ENCODE measurements at places on chromosomes 5 and 9.

DNA sequence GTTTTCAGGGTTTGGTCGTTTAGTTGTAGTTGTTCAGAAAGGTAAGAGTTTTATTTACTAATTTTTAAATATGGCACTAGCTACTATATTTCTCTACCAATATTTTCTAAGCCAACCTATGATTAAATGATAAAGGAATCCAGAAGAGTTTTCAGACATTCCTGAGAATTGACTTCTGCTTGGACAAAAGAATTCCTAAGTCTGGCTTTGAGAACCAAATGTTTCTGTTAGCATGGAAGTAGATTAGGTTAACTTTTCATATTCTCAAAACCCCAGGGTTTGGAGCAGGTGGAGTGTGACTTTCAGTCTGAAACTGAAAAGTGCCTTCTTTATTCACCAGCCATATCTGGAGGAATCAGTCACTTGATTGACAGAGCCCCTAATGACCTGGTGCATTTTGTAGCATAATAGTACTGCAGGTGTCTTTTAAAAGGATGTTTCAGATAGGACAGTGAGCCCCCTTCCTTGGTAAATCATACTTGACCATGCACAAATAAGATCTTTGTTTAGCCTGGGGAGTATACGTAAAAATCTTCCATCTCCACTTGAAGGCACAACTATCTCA, 457.0 kb upstream of the ZNF462 start:
- no peak for DNase-seq

DNA sequence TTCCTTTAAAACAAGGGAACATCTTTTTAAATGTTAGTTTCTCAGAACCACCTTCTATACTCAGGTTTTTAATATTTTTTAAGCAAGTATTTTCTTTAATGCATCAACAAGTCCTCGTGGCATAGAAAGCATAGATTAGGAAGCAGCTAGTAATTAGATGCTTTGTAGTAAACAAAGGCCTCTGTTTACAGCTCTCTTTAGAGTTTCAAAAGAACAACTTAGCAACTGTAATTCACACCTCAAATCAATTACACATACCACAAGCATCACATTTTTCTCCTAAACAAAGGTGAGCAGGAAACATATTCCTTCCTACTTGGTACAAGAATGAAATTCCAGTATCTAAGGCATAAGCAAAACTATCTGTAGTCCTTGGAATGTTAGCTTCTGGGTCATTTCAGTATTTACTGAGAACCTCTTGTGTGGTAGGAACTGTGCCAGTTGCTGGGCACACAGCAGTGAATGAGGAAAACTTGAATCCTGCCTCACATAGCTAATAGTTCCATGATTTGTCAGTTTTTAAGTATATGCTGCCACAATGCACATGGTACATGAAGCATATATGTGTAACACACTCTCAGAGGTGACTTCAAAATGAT, 249.1 kb downstream of the CEMIP2 start:
- DNase-seq: no peak

DNA sequence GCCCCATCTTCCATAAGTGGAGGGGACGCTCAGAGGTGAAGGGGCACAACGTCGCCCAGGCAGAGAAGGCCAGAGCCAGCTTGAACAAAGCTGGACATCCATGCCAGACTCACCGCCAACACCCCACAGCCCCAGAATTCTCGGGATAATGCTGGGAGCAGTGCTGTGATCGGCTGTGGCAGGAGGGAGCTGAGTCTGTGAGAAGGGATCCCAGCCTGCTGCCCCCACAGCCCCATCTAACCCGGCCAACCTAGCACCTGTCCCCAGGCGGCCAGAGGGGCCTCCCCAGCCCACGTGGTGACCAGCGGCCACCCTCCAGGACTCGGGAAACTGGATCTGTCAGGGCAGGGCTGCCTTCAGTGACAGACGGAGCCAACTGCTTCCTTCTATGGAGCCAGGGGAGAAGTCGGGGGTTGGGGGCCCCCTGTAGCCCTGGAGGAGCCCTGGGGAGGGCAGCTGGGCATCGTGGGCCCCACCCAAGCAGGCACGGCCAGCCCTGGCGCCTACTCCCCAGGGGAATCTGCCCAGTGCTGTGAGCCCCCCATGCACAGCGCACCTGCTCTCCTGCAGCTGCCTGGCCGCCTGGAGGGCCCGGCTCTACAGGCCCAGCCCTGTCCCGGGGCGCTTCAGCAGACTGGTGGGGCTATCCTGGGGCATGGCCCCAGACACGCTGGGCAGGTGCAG, 6.0 kb downstream of the BRD3 start:
- no peak for DNase-seq

DNA sequence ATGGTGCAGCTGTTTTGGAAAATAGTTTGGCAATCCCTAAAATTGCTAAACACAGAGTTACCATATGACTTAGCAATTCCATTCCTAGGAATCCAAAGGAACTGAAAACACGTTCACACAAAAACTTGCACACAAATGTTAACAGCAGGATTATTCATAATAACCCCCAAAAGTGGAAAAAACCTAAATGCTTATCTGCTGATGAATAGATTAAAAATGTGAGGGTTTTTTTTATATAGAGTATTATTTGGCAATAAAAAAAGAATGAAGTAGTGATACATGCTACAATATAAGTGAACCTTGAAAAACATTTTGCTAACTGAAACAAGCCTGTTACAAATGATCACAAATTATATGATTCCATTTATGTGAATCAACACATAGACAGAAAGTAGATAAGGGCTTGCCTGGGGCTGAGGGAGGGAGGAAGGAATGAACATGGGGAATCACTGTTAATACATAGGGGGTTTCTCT, 45.1 kb upstream of the TRIO start:
- no peak for DNase-seq

DNA sequence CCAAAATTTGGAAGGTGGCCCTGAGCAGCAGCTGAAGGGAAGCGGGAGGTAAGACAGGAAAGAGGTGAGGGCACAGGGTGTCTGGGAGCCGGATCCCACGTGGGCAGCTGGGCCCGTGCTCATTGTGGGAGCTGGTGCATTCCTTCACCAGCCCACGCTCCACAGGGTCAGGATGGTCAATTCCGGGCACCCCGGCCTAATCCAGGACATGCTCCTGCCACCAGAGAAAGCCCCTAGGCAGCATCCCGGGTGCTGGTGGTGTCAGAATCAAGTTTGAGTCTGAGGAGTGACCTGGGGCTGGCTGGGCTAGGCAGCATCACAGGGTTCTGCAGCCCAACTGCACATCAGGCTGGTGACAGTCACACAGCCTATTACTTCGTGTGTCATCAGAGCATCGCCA, 7.1 kb upstream of the PDCD6 start:
- DNase-seq: no peak

DNA sequence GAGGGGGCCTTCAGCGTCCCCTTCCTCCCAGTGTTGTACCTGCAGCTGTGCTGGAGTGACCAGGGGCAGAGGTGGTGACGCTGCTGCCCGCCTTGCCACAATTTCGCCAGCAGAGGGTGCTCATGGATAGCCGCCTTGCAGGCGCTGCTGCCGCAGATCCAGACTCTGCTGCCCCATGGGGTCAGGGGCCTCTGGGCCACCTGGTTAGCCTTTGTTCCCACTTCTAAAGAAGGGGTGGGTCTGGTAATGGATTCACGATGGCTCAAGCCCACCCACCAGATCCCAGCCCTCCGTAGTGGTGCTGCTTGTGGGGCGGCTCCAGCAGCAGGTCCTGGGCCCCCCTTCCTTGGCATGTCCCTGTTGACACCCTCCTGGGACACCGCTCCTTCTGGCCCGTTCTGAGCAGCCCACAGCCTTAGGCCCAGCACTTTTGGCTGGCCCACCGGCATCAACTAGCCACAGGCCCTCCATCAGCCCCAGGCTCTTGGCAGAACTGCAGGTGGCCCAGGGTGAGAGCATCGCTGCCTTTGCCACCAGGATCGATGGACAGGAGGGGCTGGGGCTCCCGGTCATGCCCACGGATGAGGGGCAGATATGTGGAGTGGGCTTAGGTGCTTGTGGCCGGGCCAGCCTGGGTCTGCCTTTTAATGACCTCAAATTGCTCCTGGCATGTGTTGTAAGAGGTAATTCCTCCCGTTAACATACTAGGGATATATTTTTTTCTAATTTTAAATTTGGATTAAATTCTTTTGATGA, 57.2 kb downstream of the COL5A1 start:
- DNase-seq: peak; percentile 46

DNA sequence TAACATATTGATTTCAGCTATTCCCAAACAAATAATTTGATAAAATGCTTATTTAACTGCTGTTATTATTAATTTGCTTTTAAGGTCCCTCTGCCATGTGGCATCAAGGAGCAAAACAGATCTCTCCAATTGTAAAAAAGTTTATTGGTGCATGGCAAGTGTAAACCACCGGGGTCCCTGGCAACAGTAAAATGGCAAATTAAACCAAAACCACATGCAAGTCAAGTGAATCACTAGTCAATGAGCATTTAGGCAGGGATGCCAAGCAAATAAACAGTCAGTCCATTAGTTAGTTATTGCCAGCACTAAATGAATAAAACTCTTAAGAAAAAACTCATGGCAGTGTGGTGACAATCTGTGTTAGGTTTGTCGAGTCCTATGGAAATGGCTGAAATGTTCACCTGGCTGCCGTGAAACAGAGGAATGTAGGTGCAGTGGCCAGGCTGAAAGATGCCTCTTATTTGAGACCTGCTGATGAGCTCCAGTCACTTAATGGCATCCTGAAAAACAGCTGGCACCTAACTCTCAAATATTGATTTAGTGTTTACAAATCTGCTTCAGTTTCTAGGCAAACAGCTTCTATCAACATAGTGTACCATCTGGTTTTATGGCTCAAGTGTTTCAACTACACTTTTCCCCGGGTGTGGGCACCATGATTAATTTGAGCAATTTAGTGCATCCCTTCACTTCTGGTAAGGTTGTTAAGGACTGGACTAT, 296.5 kb upstream of the ITGA1 start:
- DNase-seq: no peak

GRCh38 chr9:71071633-71072032, 49.8 kb downstream of the TRPM3 start:
- DNase-seq: no peak

- DNase-seq: no peak
Observed at GRCh38 chr5:56876327-56876726, 33.1 kb upstream of the SETD9 start.

DNA sequence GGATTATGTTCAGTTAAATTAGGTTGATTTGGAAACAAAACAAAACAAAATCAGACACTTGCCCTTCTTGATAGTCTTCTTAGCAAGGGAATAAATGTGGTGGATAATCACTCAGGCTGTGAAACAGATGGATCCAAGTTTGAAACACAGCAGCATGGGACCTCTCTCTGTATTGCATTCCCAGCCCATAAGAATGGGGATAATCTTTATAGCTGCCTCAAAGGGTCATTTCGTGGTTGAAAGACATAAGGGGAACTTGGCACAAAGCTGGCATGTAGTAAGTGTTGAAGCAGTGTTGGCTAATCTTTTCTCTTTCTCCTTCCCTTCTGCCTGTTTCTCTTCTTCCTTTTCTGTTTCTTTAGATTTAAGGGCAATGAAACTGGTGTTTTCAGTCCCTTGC, 333.9 kb upstream of the TLE4 start:
- no peak for DNase-seq

- no peak for DNase-seq
Observed at GRCh38 chr9:1732670-1733069, 282.5 kb upstream of the SMARCA2 start.

DNA sequence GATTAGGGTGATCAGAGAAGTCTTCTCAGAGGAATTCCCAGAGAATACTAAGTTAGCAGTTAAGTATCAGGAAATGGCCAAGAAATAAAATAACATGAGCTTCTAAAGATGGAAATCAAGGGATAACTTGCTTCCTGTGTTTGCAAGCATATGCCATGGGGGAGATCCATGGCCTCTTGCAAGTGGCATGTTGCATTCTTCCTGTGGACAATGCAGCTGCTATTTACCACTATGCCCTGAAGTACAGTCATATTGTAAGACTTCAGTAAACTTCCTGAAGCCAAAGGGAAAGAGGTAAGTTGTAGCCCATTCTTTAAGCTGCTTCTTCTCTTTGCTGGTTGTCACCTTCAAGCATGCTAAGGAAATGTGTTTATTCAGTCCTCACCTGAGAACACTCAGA, 154.7 kb upstream of the RUSC2 start:
- peak; percentile 88 for DNase-seq

DNA sequence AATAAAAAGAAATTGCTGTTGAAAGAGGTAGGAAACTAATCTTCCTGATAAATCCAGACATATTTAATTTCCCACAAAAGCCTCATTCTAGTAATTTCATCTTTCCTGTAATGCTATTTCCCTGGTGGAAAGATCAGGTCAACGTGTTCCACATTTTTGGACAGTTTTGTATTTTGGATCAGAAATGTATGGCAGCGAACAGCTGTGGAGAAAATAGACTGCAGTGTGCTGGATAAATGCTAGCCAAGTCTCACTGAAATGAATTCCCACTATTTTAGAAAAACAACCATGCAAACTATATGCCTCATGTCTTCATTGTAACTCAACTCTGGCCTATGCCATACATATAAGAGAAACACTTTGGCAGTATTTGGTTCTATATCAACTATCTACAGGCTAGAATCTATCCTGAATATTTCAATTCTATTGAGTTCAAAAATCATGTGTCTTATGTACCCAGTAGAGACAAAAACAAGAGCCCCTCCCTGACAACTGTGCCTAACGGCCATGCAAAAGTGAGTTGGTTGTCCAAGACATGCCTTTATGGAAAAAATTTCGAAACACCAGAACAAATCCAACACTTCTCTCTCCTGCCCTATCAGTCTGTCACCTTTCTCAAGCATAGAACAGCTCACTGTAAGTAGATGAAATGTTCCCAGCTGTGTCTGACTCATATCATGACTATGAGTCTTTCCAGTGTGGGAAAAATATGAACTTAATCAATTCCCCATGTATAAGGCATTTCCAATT, 191.3 kb upstream of the NREP start:
- no peak for DNase-seq

All from kidney capillary endothelial cell (primary cell).